Left renal cortex interstitium (tissue), 4 donors: ENCODE measurements at places on chromosomes 13 and 19. TPM values are rescaled to one million over a fixed set of nuclear protein-coding genes. Genes with fewer than 3 reads are reported as not detected.

Gene CYP4F2
- 0.42 TPM for polyA plus RNA-seq

Gene KIR3DL1
- not detected for polyA plus RNA-seq

Gene FGF21
- not detected for polyA plus RNA-seq

Gene HRC
- 30.4 TPM for polyA plus RNA-seq

Gene CBLC
- 5.0 TPM for polyA plus RNA-seq

Gene ZNF471
- 32.0 TPM for polyA plus RNA-seq

- peak; percentile 68 for DNase-seq
Observed at GRCh38 chr13:36297366-36298338, at the start of gene CCDC169. Gene CCDC169 (minus strand): TSS chr13:36297814. CDS start chr13:36297719, 95 bp downstream.

GRCh38 chr13:57787058-57787791 is 155.7 kb downstream of the PCDH17 start:
- DNase-seq, result no peak

- DNase-seq, result no peak
Observed at GRCh38 chr13:47673009-47673850, 327.8 kb downstream of the SUCLA2 start.

DNA sequence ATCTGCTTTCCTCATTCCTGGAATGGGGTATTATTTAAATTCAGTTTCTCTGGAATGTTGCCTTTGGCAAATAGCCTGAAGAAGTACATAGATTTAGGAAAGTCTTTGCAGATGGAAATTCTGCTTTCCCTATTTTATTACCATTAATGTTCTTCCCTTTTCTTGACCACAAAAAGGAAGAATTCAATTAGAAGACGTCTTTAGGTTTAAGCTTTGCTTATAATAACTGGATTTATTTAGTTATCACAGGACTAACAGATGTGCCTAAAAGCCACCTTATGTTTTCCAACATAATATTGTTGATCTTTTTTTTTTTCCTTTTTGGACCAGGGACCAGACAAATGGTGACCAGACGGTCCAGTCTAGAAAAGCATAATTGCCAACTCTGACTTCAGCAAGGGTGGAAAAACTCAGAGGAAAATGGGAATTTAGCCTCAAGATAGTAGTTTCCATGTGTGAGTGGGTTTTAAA is 210.1 kb upstream of the SPRY2 start:
- DNase-seq, result no peak

DNA sequence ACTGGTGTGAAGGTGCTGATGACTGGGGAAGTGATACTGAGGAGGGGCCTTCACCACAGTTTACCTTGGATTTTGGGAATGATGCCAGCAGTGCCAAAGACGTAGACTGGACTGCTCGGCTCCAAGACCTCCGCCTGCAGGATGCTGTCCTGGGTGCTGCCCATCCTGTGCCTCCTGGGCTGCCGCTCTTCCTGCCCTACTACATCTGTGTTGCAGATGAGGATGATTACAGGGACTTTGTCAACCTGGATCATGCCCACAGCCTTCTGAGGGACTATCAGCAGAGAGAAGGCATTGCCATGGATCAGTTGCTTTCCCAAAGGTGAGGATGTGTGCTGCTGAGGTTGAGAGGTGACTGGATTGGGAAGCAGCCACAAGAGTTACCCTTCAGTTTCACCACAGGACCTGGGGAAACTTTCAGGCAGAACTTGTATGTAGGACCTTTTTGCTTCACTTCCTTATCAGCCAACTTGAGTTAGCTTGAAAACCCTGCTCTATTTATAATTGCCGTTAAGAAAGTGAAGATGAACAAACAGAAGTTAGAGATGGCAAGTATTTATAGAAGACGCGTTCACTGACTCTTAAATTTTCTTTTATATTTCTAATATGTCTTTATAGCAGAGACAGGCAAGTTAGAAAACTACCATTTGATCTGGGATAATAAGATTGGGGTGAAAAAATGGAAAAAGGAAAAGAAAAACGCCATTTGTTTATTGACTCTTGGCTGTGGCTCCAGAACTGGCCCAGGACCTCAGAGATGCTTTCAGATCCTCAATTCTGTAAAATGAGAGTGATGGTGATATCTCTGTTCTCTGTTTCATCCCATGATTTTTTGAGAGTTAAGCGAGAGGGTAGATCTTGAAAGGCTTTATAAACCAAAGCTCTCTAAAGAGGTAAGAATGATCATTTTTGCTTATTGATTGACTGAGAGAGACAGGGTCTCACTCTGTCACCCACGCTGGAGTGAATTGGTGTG is 5.3 kb downstream of the PDCD2L start:
- no peak for DNase-seq

GRCh38 chr13:34883396-34883795 is 58.7 kb upstream of the NBEA start:
- DNase-seq, result no peak

GRCh38 chr19:53927739-53928138 is 18.7 kb downstream of the CACNG7 start:
- no peak for DNase-seq

- no peak for DNase-seq
Observed at GRCh38 chr19:4531562-4532165, 3.4 kb downstream of the PLIN5 start.

DNA sequence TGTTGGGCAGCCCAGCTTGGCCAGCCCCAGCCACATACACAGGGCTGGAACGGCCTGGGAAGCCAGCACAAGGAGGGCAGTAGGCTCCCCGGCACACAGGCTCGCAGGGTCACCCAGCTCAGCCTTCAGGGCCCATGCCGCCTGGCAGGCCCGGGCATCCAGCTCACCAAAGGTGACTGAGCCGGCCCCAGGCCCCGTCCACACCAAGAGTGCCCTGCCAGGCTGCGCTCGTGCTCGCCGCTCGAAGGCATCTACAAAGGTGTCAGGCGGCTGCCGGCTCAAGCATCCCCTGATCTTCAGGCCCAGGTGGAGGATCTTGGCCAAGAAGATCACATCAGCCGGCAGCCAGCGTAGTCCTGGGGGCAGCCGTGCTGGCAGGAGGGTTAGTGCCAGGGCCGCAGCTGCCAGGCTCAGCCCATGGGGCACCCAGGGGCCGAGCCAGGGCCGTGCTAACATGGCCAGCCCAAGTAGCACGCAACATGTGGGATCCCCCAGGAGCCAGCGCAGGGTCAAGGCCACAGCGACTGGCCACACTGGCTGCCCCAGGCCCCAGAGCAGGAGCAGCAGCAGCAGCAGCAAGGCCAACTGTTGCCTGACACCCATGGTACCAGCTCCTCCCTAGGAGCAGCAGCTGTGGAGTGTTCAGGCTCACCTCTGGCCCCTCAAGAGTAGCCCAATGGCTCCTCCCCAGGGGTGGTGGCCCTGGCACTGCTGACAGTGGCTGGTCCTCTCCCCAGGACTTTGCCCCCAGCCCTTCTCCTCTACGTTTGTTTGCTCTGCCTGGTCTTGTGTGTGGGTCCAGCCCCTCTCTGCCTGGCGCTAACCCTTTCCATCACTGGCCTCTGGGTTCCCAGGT is at the start of gene SLC27A5:
TSS of gene SLC27A5 (minus strand) at position 640 of the 856 bp plus-strand sequence. CDS start at position 603, 37 bp downstream.
- DNase-seq, result no peak

DNA sequence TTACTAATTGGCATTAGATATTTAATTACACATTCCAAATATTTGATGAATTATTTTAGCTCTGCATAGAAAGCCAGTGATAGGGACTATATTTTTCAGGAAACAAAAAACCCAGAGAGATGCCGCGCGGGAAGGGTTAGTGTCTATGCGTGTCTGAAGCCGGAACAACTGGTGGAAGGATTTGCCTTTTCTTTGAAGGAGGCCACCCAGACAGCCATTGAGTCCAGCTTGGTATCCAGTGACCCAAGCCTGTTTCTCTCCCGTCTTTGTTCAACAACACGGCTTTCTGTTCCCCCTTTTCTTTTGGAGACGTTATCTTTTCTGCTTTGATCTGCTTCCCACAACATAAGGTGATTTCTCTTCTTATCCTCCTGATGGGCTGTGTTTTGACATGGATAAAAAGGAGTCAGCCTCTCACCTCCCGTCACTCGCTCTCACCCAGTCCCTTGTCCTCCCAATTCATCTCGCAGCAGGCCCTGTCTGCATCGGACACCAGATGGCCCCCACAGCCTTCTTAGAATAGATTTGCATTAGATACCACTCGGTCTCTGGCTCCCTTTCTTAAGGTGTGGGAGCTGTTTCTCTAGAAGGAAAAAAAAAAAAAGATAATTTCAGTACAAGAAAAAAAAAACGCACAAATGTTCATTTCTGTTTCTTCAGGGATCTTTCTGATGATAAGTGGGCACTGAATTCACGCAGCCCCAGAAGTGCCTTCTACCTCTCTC is 361.8 kb downstream of the ZNF536 start:
- no peak for DNase-seq

DNA sequence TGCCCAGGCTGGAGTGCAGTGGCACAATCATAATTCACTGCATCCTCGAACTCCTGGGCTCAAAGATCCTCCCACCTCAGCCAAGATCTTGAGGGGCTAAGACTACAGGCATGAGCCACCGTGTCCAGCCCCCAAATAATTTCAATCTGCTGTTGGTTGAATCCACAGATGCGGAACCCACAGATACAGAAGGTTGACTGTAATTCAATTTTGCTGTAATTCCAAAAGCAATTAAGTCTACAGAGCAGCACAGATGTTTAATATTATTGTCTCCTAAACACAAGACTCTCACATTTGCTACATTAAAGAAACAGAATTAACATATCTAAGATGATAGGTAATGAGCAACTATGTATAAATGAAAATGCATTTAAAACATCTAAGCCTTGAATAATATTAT is 75.6 kb downstream of the MIPEP start:
- DNase-seq, result no peak

GRCh38 chr13:100673713-100674571 is 653 bp downstream of the TMTC4 start:
- peak; percentile 53 for DNase-seq

GRCh38 chr13:48892053-48892687 is 83.5 kb upstream of the FNDC3A start:
- no peak for DNase-seq

DNA sequence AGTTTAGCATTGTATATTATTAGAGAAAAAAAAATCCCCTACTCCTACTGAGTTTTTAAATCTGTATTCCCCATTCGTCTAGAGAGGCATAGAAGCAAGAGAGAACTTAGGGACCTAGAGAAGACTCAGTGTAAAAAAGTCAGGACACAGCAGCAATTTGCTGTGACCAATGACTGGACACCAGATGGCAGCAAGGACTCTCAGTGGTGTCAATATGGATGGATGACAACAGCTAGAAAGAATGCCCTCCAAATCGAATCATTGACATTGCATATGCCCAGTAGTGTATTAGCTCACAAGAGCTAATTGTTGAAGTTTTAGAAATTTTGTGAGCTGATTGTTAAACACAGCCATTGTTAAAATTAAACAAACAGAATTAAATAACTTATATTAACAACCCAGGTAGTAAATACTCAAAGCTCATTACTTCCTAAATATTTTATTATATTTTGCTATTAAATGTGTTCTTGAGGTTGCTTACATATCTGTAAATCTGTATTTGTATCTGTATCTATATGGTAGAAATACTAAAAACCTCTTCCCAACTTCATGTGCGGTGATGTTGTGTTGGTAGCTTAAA is 43.9 kb downstream of the SIAH3 start:
- no peak for DNase-seq

DNA sequence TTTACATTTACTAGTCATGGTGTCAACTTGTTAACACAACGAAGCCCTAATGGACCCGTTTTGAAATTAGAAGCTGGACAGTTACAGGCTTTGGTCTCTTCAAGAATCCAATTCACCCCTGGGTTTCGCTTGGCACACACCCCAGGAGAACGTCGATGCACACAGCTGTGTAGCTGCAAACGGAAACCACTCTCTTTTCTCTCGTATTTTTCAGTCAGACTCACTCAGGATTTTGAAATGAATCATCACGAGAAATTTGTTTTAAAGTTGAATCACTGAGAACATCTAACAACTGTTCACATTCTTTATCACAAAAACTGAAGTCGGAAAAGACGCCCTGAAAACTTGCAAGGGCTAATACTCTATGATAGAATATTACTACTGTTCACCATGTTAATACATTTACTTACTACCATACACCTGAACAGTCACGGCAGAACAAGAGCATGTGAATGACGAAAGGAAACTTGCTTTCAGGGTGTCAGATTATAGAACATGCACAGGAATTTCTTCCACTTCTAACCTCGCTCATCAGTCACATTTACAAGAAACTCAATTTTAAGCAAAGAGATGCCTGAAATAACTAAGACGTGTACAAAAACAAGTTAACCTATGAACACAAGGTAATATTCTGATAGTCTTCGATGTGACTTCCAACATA is 4.7 kb downstream of the PNMA8A start:
- no peak for DNase-seq

DNA sequence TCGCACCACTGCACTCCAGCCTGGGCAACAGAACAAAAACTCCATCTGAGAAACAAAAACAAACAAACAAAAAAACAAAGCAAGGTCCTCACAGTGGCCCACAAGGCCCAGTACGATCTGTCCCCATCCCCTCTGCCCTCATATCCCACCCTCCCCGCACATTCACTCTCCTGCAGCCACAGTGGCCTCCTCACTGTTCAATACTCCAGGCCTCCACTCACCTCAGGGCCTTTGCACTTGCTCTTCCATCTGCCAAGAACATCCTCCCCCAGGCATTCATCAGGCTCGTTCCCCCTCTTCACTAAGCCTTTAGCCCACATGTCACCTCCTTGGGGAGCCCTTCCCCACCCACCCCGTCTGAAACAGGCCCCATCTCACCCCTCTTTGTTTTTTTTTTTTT is 4.6 kb downstream of the TMEM143 start:
- DNase-seq, result no peak

DNA sequence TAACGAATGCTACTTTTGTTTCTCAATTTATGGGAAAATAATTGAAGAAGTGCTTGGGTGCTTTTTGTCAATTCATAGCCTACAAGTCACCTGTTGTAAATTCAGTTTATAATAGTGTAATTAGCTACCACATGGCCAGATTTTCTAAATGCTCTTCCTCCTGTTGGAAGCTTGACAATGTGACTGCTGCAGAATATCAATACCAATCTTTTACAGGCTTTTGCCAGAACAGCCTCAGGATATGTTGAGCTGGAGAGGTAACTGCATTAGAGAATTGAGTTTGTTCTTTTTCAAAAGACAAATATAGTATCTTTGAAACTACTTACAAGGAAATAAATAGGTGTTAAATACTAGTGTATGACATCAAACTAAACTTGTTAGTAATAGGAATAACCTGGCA is 277.8 kb downstream of the POU4F1 start:
- no peak for DNase-seq

DNA sequence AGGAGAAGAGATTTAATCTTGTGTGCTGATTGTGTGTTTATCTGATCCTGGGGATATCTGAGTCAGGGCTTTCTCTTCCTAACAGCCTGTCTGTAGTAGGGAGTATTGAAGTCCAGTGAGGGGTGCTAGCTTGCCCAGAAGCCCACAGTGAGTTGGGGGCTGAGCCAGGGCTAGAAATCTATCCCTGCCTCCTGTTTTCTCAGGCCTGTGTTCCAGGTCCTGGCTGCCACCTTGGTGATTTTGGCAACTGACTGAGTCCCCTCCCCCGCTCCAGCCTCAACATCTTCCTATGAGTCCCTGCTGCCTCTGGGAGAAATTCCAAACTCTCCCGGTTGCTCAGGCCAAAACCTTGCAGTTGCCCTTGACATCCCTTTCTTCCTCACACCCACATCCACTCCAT is 7.7 kb upstream of the NOVA2 start:
- no peak for DNase-seq

DNA sequence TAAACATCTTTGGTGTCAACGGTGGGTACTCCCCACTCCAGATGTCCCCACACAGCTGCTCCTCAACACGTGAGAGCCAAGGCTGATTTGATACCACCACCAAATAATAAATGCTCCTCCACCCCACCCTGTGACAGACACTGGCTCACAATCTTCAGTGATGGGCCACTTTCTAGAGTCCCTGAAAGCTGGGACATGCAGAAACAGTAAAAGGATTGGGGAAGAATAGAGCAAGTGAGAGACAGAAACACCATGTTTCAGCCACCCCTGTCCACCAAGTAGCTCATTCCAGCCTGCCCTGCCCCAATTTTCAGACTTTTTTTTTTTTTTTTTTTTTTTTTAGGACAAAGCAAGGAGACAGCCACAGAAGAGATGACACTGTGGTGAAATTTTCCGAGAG is 1.6 kb downstream of the SLC46A3 start:
- no peak for DNase-seq
